ENCODE measurements at places on chromosomes 7 and 10. TPM values are rescaled to one million over a fixed set of nuclear protein-coding genes. Genes with fewer than 3 reads are reported as not detected.

DNA sequence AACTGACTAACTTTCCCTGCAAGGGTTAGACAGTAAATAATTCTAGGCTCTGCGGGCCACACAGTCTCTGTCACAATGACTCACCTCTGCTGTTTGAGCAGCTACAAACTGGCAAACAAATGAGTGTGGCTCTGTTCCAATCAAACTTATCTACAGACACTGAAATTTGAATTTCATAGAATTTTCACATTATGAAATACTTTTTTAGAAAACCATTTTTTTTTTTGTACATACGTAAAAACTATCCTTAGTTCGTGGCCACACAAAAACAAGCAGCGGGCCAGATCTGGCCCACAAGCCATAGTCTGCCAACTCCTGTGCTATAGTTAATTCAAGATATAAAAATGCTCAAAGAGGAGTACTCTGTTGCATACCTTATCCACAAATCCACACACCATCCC is 32.6 kb downstream of the PIP4K2A start:
- H3K27me3 ChIP-seq = no peaks in the 10 kb centered on the region
- no peaks in the 10 kb centered on the region for H3K36me3 ChIP-seq
- H3K4me3 ChIP-seq = no peak overlapping the region
- peak overlapping the region; percentile 15 for H3K27ac ChIP-seq

The UNC5B gene
- total RNA-seq = 5.5 TPM

- H3K4me3 ChIP-seq = no peak overlapping the region
- H3K36me3 ChIP-seq = peaks cover 6% of the 10 kb centered on the region
- H3K27me3 ChIP-seq = no peaks in the 10 kb centered on the region
- peaks cover 21% of the 10 kb centered on the region for H3K4me1 ChIP-seq
- DNase-seq = no peak
Measured at GRCh38 chr10:103353281-103353680, 2.3 kb upstream of the PCGF6 start.

The PGAM2 gene
- not detected for total RNA-seq

GRCh38 chr10:35712486-35712885 is 70.4 kb upstream of the FZD8 start:
- no peak for DNase-seq
- H3K4me1 ChIP-seq = no peaks in the 10 kb centered on the region
- H3K27me3 ChIP-seq = no peaks in the 10 kb centered on the region
- no peak overlapping the region for H3K4me3 ChIP-seq
- H3K36me3 ChIP-seq = no peaks in the 10 kb centered on the region

DNA sequence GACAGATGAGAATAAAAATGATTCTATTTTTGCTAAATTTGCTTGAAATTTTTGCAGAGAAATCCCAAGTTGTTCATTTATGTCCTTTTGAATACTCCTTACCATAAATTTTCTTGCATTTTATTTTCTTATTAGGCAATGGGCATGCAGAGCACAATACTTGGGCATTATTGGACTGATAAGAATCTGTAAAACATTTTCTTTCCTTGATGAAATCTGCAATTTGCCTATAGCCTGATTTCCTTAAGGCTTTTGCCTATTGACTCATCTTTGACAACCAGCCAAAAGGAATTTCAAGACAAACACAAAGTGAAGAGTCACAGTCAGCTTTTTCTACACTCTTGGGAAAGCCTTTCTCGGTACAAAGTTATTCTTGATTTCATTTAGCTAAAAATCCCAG is 30.5 kb upstream of the GNAT3 start:
- DNase-seq = no peak
- no peaks in the 10 kb centered on the region for H3K4me1 ChIP-seq
- H3K27me3 ChIP-seq = no peaks in the 10 kb centered on the region
- no peak overlapping the region for H3K27ac ChIP-seq
- H3K36me3 ChIP-seq = no peaks in the 10 kb centered on the region

DNA sequence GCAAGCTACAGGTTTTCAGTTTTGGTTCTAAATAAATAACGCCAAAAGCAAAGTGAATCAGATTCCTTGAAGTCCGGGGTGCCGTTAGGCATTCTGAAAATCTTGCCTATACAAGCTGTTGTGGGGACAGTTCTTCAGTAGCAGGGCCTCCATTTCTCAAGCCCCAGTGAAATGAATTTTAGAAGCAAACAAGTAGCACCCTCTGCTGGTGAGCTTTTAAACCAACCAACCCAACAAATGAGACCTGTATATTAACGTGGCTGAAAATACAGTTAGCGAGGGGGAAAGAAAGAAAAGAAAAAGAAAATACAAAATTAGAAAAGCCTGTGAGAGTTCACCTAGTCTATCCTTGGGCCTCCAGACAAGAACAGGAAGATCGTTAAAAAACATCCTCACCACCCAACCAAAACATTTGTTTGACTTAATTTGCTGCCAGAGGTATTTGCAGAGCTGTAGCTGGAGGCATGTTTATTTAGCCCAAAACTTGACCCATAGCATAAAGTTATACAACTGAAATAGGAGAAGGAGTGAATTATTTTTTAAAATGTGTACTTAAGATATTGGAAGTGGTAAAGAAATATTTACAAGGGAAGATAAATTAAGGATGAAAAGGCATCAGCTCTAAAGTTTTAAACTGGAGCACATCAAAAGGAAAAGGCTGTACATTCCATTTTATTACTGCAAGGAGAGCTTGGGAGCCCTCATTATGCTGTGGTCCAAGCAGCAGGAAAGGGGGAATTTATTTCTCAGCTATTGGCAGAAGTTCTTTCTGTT is 98.9 kb downstream of the DYNC1I1 start:
- no peak for DNase-seq
- H3K4me3 ChIP-seq = no peak overlapping the region
- no peaks in the 10 kb centered on the region for H3K4me1 ChIP-seq
- H3K27ac ChIP-seq = no peak overlapping the region
- peaks cover 11% of the 10 kb centered on the region for H3K36me3 ChIP-seq
- no peaks in the 10 kb centered on the region for H3K27me3 ChIP-seq

- H3K27me3 ChIP-seq = no peaks in the 10 kb centered on the region
- H3K4me3 ChIP-seq = no peak overlapping the region
- no peak for DNase-seq
Measured at GRCh38 chr10:77853256-77853655, 73.3 kb downstream of the DLG5 start.

DNA sequence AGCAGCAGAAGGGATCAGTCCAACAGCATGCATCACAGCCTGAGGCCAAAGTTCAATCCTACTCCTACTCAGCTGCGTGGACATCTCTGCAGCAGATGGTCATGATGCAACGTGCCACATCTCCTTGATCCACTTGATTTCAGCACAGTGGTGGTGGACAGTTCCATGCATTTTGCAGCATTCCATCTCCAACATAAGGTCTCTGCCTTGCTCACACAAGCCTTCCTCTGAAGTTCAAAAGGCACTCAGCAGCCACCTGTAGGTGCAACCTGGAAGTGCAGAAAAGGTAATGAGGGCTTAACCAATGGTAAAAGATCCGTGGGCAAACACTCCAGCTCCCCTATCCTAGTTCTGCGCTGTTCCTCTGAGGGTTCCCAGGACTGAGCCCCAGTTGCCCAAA is 57.5 kb upstream of the CHCHD3 start:
- H3K27ac ChIP-seq = no peak overlapping the region
- H3K4me3 ChIP-seq = no peak overlapping the region
- no peaks in the 10 kb centered on the region for H3K27me3 ChIP-seq
- no peaks in the 10 kb centered on the region for H3K4me1 ChIP-seq
- DNase-seq = peak; percentile 70

The ADRA2A gene
- total RNA-seq = 0.58 TPM

DNA sequence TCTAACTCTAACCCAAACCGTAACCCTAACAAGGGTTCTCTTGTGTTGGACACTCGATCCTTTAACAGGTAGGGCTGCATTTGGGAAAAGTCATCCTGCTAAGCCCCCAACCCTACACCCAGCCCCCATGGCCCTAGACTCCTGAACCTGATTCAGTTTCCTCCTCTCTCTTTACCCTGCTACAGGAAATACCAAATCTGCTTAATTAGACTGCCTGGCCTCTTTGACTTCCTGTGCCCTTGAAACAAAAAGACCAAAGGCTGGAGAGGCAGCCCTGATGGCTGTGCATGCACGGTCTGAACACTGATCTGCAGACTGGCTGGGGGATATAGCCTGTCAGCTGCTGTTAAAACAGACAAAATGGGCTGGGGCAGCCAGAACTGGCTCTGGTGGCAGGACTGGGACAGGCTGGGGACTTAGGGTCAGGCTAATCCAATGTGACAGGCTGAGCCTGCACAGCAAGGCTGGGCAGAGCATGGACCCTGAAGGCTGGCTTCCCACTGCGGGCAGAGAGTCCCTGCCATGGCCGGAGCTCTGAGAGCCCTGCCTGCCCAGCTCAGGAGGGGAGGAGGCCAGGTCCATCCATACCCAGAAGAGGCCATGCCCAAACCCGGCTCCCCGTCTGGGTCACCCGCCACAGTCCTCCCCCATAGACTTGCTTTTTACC is 51.0 kb upstream of the MSMB start:
- no peak overlapping the region for H3K4me3 ChIP-seq
- peak; percentile 41 for DNase-seq
- H3K27me3 ChIP-seq = no peaks in the 10 kb centered on the region

The EPHA1 gene
- 16.7 TPM for total RNA-seq

GRCh38 chr7:139683137-139683921 is 94.5 kb downstream of the HIPK2 start:
- H3K4me3 ChIP-seq = no peak overlapping the region
- peak overlapping the region; percentile 25 for H3K27ac ChIP-seq
- H3K4me1 ChIP-seq = peaks cover 48% of the 10 kb centered on the region
- DNase-seq = peak; percentile 36

The TAS2R41 gene
- total RNA-seq = 1.5 TPM

DNA sequence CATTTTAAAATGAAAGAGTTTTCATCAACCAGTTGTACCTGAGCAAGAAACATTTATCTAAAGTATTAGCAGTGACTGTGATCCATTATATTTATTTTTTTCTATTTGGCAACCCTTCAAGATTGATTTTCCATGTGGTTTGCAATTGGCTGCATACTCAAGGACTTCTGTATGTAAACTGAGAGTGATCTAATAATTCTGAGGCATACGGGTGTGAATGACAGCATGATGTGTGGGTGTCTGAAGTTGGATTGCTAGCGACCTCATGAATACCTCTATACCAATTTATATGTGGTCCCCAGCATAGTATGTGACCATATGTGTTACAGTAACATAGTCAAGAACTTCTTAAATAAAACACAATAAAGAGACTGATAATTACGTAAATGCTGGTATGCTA is 8.2 kb upstream of the MPP7 start:
- no peak overlapping the region for H3K27ac ChIP-seq
- H3K36me3 ChIP-seq = no peaks in the 10 kb centered on the region
- no peak overlapping the region for H3K4me3 ChIP-seq
- H3K27me3 ChIP-seq = peaks cover 3% of the 10 kb centered on the region
- H3K4me1 ChIP-seq = no peaks in the 10 kb centered on the region

GRCh38 chr10:86083664-86084175 is 282.9 kb downstream of the GRID1 start:
- no peak overlapping the region for H3K4me3 ChIP-seq
- no peak overlapping the region for H3K27ac ChIP-seq
- no peak for DNase-seq
- H3K4me1 ChIP-seq = no peaks in the 10 kb centered on the region

The VIPR2 gene
- 25.4 TPM for total RNA-seq

DNA sequence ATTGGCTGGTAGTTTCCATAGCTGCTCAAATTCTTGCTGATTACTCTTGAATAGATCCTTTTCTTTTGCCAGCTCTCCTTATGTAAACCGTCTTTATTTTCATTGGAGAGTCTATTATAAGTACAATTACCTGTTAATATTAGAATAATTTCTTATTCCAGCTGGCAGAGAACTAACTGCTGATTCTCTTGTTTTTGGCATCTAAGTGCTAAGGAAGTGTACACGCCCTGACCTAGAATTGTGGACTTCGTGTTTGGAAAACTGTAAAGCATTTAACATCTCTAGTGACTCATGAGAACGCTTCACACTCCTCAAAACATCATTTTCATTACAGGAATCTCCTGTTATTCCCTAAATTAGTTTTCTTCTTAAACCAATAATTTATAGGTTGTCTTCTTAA is 39.9 kb upstream of the FAM171A1 start:
- H3K4me3 ChIP-seq = no peak overlapping the region
- no peaks in the 10 kb centered on the region for H3K36me3 ChIP-seq
- DNase-seq = no peak
- no peaks in the 10 kb centered on the region for H3K4me1 ChIP-seq
- H3K27me3 ChIP-seq = no peaks in the 10 kb centered on the region
- no peak overlapping the region for H3K27ac ChIP-seq

DNA sequence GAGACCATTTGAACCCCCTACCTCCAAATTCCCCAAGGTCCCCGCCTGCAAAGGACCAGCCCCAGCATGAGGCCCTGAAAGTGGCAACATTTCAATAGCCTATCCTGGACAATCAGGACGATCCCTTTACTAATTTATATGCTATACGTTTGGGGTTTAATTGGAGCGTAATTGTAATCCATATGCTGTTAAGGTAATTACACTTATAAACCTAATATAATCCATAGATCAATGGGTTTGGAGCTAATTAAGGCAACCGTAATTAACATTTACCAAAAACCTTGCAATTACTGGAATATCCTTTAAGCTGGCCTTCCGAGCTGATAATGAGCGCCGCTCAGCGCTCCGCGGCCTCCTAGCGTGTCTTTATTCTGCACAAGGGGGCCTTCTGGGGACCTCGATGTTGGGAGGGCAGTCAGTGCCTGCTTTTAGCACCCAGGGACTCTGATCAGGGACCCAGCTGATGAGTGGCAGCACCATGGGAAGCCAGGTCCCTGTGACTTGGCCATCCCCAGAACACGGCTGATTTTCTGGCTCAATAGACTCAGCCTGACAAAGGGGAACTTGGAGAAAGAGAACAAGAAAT is 91.2 kb downstream of the LHPP start:
- no peak overlapping the region for H3K4me3 ChIP-seq
- no peaks in the 10 kb centered on the region for H3K27me3 ChIP-seq

DNA sequence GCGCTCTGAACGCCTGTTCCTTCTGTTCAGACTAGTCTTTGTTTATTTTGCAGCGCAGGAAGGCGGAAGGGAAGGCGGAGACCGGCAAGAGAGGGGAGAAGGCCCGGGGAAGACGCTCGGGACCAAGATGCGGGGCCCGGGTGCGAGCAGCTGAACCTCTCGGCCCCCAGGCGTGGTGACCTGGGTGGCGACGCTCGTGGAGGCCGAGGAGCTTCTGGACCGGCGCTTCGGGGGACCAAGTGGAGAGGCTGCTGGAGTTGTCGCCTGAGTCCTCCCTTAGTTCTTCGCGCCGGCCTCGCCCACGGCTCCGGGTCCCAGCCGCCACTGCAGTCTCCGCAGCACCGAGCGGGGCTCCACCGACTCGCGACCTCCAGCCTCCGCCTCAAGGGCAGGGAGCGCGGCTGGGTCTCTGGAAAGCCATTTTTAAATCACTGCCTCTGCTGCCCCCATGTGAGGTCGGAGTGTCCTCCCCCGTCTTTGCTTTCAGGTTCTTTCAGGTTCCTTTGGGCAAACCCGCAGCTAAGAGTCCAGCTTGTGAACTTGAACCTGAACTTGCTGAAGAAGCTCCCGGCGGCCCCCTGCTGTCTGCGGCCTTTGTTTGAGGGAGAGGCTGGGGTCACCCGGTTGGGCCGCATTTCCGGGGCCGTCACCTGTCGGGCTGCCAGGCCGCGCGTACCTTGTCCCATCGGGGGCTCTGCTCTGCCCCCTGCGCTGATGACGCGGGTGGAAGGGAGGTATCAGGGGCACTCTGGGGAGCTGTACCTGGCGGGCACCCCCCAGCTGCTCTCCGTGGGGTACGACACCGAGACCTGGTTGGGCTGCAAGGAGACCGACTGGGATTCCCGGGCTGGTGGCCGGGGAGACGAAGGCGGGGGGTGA is 136.0 kb downstream of the KIF20B start:
- H3K27me3 ChIP-seq = no peaks in the 10 kb centered on the region
- peaks cover 14% of the 10 kb centered on the region for H3K4me1 ChIP-seq
- H3K4me3 ChIP-seq = peak overlapping the region; percentile 62
- H3K36me3 ChIP-seq = no peaks in the 10 kb centered on the region
- peak; percentile 29 for DNase-seq

The ANKRD1 gene
- not detected for total RNA-seq

The CAPZA2 gene
- 56.2 TPM for total RNA-seq

Measured in stomach (tissue), 19 donors.